ENCODE measurements at places on chromosomes 5 and 9.

- DNase-seq = no peak
Observed at GRCh38 chr9:134386951-134387831, 60.9 kb downstream of the RXRA start.

DNA sequence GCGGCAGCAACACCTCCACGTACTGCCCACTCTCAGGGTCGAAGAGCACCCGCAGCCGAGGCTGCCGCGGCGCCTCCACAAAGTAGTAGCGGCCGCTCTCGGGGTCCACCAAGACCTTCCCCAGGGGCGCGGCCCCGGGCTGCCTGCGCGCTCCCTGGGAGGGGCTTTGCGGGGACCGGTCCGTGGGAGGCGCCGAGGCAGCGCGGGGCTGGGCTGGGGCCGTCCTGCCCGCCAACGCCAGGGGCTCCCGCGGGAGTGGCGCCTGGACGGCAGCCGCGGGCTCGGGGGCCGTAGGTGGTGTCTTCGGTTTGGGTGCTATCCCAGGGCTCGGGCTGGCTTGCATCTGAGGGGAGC, 2.6 kb upstream of the MZB1 start:
- DNase-seq = no peak

- no peak for DNase-seq
Observed at GRCh38 chr9:85262333-85262732, 479.4 kb downstream of the AGTPBP1 start.

- DNase-seq = no peak
Observed at GRCh38 chr5:110785356-110785755, 46.5 kb downstream of the SLC25A46 start.

DNA sequence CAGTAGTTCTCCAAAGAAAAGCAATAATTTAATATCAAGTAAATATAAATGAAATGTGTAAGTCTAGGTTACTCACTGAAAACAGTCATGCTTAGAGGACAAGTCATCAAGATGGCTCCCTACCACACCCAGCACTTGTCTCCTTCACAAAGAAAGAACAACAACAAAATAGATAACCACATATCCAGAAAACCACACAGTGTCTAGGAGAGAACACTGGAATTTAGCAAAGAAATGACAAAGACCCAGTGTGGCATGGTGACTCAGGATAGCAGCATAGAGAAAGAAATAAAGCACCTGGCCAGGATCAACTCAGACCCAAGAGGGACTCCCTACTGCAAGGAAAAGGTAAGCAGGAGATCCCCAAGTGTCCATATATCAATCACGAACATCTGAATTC, 356.2 kb downstream of the TMEM161B start:
- no peak for DNase-seq
